ENCODE measurements at places on chromosomes 7 and 10. TPM values are rescaled to one million over a fixed set of nuclear protein-coding genes. Genes with fewer than 3 reads are reported as not detected.
A peak's percentile ranks its signal among the peaks of the same experiment; 100 is the strongest.

The LIPF gene
- total RNA-seq: not detected

GRCh38 chr7:92623544-92623943, 33.4 kb upstream of the FAM133B start:
- H3K4me1 ChIP-seq: no peaks in the 10 kb centered on the region
- no peaks in the 10 kb centered on the region for H3K27me3 ChIP-seq
- no peaks in the 10 kb centered on the region for H3K36me3 ChIP-seq
- no peak overlapping the region for H3K27ac ChIP-seq
- H3K4me3 ChIP-seq: no peak overlapping the region
- no peak for DNase-seq

GRCh38 chr7:155348806-155349205, 51.1 kb downstream of the INSIG1 start:
- DNase-seq: peak; percentile 28
- H3K4me3 ChIP-seq: no peak overlapping the region
- no peaks in the 10 kb centered on the region for H3K4me1 ChIP-seq
- H3K36me3 ChIP-seq: no peaks in the 10 kb centered on the region
- H3K27me3 ChIP-seq: peaks cover 64% of the 10 kb centered on the region
- no peak overlapping the region for H3K27ac ChIP-seq

DNA sequence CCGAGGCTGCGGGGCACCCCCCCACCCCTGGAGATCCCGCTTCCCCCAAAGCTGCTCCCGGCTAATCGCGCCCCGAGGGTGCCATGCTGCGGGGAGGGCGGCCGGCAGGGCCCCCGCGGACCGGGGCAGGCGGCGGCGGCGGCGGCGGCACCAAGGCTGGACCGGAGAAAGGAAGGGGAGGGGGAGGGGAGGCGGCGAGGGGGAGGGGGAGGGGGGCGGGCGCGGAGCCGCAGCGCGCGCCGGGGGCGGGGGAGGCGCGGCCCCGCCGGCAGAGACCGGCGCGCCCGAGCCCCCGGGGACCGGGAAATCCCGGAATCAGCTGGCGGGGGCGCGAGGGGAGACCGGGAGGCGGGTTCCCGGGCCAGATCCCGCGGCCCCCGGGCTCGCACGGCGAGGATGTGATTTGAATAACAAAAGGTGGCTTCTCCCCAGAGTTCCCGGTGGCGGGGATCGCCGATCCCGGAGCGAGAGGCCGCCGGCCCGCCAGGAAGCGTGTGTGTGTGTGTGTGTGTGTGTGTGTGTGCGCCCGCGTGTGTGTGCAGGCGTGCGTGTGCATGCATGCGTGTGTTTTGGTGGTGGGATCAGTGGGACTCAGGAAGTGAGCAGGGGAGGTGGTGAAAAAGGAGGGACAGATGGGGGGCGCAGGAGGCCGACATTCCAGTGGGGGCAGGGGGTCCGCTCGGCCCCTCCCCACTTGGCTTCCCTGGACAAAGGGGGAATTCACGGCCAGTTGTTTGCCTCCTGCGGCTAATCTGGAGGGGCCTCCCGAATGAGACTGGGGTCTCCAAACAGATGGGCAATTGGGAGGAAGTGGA, 99.5 kb downstream of the HIP1 start:
- no peaks in the 10 kb centered on the region for H3K27me3 ChIP-seq
- H3K4me3 ChIP-seq: peak overlapping the region; percentile 68
- DNase-seq: peak; percentile 20
- H3K27ac ChIP-seq: peak overlapping the region; percentile 56

DNA sequence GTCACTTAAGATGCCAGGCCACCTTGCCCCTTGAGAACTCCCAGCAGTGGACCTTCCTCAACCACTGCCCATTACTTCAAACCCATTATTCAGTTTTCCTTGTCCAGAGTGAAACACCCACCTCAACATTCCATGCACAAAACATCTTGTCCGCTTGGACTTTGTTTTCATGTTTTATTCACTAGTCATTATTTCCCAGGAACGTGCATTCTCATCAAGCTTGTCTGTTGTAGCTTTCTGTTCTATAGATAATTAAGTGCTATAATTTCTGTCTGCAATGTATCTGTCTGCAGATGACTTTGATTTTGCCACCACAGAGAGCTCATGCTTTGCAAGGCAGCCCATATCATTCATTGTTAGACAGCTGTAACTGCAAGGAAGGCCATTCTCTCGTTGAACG, 117.4 kb downstream of the RAB18 start:
- no peaks in the 10 kb centered on the region for H3K27me3 ChIP-seq
- H3K4me1 ChIP-seq: no peaks in the 10 kb centered on the region
- H3K36me3 ChIP-seq: no peaks in the 10 kb centered on the region

The VWC2 gene
- not detected for total RNA-seq

The FAM25G gene
- not detected for total RNA-seq

GRCh38 chr10:88651101-88651551, 13.1 kb upstream of the LIPF start:
- no peak for DNase-seq
- H3K4me1 ChIP-seq: no peaks in the 10 kb centered on the region
- no peak overlapping the region for H3K27ac ChIP-seq
- H3K36me3 ChIP-seq: no peaks in the 10 kb centered on the region
- H3K4me3 ChIP-seq: no peak overlapping the region

The SFTPA1 gene
- not detected for total RNA-seq

- no peak overlapping the region for H3K27ac ChIP-seq
- H3K4me1 ChIP-seq: no peaks in the 10 kb centered on the region
- H3K27me3 ChIP-seq: no peaks in the 10 kb centered on the region
Observed at GRCh38 chr7:132964876-132965275, 117.0 kb downstream of the CHCHD3 start.

DNA sequence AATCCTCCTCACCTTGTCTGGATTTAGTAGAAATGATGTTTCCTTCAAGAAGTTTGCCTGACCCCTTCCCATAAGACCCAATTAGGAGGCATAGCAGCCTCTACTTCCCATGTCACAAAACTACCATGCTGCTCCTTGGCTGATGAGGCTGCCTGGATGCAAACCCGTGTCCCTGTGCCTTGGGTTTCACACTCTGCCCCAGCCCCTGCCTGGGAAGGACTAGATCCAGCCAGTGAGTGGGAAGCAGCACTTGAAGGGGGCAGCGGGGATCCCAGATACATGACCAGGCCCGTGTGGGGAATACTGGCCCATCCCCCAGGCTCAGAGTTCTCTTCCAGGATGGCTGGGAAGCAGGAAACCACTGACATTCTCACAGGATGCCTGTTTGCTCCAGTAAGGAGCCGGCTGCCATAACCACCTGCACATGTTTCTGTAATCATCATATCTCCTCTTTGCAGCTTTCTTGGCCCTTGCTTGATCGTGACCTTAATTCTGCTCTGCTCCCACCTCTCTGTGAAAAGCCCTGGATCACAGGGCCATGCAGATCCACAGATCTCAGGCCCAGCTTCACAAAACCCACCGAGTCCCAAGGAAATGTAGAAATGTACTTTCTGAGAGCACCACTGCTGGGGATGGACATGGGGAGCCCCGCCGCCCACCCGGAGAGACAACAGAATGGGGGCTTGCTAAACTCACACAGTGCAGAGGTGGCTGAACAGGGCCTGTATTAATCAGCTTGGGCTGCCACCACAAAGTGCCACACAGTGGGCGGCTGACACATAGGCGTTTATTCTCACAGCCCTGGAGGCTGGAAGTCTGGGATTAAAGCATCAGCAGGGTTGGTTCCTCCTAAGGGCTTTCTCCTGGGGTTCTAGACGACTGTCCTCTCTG, 287.8 kb upstream of the IGFBP3 start:
- no peak for DNase-seq
- H3K4me1 ChIP-seq: no peaks in the 10 kb centered on the region
- H3K4me3 ChIP-seq: no peak overlapping the region

- H3K4me1 ChIP-seq: no peaks in the 10 kb centered on the region
- H3K27ac ChIP-seq: no peak overlapping the region
- no peak for DNase-seq
- no peaks in the 10 kb centered on the region for H3K27me3 ChIP-seq
- no peaks in the 10 kb centered on the region for H3K36me3 ChIP-seq
Observed at GRCh38 chr10:133044401-133044811, 43.3 kb upstream of the ADGRA1 start.

DNA sequence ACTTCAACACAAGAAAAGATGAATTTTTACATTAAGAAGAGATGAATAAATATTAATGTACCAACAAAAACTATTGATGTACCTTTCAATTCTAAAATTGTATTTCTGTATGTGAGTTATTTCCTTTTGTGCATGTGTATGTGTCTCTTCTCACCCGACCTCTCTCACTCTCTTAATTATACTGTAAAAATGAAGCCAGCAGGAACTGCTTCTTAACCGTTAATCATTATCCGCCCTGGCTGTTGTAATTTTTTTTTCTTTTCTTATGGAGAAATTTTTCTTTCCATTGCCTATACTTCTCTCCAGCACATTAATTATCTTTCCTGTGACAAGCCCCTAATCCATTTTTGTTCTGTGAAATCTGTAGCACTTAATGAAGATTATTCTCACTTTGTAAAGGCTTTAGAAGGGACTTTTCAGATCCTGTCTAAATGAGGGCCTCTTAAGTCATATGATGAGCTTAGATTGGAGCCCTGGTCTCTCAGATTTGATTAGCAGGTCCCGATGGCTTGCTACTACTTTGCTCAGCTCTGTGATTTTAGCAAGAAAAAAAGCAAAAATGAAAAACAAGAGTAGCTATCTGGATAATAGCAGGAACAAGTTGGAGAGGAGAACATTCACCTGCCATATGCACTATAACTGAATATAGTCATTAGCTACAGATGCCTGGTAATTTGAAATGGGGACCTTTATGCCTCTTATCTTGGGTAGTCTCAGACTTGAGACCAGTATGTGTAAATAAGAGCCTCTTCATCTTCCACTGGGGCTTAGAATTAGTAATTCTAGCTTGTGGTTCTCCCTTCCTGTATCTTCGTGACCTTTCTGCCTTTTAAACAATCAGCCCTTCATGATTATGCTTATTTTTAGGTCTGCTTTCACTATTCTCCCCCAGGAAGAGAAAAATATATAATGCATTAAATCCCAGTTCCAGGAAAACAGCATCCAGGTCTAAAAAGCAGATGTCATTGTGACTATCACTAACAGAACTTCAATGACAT, 80.0 kb upstream of the COL1A2 start:
- H3K36me3 ChIP-seq: no peaks in the 10 kb centered on the region
- no peak overlapping the region for H3K4me3 ChIP-seq
- H3K27me3 ChIP-seq: no peaks in the 10 kb centered on the region

DNA sequence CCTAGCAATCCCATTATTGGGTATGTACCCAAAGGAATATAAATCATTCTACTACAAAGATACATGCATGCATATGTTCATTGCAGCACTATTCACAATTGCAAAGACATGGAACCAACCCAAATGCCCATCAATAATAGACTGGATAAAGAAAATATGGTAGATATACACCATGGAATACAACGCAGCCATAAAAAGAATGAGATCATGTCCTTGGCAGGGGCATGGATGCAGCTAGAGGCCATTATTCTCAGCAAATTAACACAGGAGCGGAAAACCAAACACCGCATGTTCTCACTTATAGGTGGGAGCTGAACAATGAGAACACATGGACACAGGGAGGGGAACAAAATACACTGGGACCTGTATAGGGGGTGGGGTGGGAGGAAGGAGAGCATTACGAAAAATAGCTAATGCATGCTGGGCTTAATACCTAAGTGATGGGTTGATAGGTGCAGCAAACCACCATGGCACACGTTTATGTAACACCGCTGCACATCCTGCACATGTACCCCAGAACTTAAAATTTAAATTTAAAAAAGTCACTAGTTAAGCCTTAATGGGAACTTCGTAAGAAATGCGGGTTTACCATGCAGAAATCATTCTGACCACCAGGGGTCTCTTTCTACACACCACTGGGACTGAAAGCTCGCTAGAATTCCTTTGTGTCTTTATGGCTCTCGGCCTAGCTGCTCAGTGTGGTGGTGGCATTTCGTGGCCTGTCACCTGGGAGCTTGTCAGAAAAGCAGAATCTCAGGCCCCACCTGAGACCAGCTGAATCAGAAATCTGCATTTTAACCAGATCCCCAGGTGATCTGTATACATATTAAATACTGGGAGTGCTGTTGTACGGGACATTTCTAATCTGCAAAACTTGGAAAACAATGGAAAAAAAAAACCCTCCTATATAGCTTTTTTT, 9.5 kb downstream of the ANKRD1 start:
- H3K4me3 ChIP-seq: no peak overlapping the region
- no peak for DNase-seq
- H3K27me3 ChIP-seq: no peaks in the 10 kb centered on the region
- no peaks in the 10 kb centered on the region for H3K4me1 ChIP-seq
- no peaks in the 10 kb centered on the region for H3K36me3 ChIP-seq
- peak overlapping the region; percentile 64 for H3K27ac ChIP-seq

DNA sequence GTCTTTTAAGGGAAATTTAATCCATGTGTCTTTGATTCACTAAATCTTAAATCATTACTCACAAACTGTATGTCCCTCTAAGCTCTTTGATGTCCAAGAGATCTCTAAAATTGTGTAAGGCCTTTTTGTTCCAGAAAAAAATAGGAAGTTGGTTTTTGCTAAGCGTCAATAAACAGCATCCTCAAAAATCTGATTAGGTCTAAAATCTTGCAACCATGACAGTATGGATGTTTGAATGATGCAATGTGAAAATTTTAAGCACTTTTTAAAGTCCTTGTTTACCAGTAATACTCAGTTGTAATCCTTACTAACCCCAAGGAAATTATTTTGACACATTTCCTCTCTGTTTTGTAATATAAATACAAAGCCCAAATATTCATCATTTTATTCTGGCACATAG, 6.8 kb downstream of the MET start:
- no peak overlapping the region for H3K4me3 ChIP-seq
- no peaks in the 10 kb centered on the region for H3K27me3 ChIP-seq
- no peaks in the 10 kb centered on the region for H3K4me1 ChIP-seq
- H3K27ac ChIP-seq: no peak overlapping the region

DNA sequence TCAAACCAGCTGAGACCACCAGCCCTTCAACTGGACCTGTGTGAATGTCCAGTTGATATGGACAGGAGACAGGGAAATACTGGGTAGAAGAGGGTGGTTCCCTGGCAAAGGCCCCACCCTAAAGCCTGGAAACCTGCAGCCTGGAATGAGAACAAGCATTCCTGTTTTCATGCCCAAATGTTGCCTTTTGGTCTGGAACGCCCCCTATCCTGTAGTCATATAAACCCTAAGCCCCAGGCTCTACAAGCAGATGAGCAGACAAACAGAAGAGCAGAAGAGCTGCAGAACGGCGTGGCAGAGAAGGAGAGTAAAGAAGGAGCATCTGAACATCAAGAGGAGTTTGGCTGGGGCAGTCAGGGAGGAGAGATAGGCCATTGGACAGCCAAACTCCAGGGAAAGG, 38.4 kb downstream of the SYPL1 start:
- H3K27ac ChIP-seq: no peak overlapping the region
- no peak overlapping the region for H3K4me3 ChIP-seq
- no peaks in the 10 kb centered on the region for H3K36me3 ChIP-seq
- no peaks in the 10 kb centered on the region for H3K27me3 ChIP-seq

DNA sequence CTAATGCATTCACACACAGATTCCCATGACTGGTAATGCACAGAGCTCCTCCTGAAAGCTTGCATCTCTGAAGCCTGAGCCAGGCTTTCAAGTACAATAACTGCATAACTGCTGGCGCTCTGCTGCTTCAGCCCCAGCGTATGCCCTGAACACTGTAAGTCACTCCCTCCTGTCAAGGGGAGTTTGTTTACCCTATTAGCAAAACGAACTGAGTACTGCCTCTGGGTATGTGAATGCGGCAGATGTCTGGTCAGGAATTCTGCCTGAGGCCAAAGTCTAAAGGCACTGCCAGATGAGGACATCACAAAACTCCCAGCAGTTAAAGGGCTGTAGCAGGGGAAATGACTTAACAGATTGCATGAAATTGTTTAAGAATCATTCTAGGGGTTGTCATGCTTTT, 97.7 kb downstream of the NRCAM start:
- H3K27ac ChIP-seq: no peak overlapping the region
- no peaks in the 10 kb centered on the region for H3K36me3 ChIP-seq
- DNase-seq: no peak
- H3K4me3 ChIP-seq: no peak overlapping the region

The SPDYE9 gene
- total RNA-seq: not detected

Measured in breast epithelium (tissue), 4 donors.